Progenitor cell of endocrine pancreas (in vitro differentiated cells): ENCODE measurements at places on chromosomes 16 and 17.

DNA sequence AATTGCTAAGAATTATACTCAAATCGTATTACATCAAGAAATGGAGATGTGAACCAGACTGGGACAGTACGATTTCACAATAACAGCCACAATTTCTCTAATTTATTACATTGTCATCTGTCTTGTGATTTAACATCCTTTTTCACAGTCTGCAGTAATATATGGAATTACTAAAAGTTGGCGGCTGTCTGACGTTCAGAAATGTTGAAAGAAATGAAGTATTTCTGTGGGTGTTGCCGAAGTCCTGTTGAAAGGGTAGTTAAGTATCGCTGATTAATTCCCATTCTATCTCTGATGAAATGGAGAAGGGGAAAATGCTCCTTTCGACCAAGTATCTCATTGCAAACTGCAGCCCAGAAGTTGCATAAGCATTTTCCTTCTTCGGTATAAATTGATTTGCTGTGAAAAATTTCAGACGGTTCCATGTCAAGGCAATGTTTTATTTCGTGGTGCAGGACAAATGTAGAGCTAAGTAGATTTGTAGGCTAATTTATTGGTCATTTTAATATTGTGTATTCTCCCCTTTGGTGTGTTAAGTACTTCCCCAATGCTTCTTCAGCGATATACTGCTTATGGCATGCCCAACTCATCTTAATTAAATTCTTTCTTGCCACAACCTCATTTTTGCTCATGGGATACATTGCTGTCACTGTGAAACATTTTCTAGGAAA is 775.2 kb upstream of the RBFOX1 start:
- DNase-seq = no peak

DNA sequence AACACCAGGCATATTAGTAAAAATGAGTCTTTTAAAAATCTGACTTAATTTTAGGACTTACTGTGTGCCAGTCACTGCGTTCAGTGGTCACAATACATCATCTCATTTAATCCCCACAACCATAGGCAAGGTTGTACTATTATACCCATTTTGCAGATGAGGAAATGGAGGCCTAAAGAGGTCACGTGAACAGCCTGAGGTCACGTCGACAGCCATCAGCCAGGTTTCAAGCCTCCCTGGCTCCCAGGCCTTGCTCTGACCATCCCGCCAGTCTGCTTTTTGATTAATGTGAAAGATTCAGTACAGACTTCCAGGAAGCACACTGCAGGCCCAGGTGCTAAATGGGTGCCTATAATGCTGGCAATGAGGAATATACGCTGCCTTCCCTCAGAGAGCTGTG is 86.3 kb upstream of the TOX3 start:
- no peak for DNase-seq

GRCh38 chr16:595942-596735 is 6.3 kb downstream of the RAB40C start:
- DNase-seq = no peak

- DNase-seq = no peak
Observed at GRCh38 chr16:27127308-27127707, 60.6 kb downstream of the C16orf82 start.

GRCh38 chr16:30958175-30959079 is 873 bp downstream of the SETD1A start:
- DNase-seq = peak; percentile 63

DNA sequence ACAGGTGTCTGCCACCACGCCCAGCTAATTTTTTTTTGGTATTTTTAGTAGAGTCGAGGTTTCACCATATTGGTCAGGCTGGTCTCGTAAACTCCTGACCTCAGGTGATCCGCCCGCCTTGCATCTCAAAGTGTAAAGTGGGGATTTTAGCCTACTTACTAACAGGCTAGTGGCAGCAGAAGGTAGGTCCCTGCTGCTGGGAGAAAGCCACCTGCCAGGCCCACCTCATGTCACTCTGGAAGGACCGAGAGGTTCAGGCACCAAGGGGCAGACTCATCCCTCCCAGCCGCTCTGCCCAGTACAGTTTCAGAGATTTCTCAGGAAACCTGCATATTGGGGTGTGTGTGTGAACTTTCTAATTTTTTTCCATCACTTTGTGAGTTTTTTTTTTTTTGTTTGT is 2.1 kb upstream of the RCVRN start:
- no peak for DNase-seq

GRCh38 chr17:48514477-48514876 is 16.3 kb downstream of the HOXB1 start:
- no peak for DNase-seq

DNA sequence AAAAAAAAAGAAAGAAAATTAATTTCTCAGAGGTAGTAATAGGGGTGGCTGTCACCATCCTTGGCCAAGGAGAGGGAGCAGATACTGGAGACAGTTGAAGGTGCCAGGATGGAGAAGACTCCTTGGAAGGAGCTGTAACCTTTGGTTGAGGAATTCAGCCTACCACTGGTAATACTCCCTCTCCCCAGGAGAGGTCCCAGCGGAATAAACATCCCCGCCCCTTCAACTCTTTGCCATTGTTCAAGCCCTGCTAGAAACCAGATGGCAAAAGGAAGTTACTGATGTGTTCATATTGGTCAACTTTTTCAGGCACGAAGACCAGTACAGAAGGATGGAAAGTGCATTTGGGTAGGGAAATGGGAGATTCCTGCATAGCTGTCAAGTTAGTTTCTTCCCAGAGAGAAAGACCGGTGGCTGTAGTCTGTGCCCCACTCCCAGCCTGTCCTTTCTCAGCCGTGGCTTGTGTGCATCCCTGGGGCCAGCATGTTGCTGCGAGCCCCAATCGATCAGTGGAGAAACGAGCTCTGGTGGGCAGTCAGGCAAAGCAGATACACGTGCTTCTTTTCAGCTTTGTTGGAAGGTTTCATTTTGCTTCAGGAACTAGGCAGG is 612.1 kb downstream of the MAF start:
- DNase-seq = no peak

DNA sequence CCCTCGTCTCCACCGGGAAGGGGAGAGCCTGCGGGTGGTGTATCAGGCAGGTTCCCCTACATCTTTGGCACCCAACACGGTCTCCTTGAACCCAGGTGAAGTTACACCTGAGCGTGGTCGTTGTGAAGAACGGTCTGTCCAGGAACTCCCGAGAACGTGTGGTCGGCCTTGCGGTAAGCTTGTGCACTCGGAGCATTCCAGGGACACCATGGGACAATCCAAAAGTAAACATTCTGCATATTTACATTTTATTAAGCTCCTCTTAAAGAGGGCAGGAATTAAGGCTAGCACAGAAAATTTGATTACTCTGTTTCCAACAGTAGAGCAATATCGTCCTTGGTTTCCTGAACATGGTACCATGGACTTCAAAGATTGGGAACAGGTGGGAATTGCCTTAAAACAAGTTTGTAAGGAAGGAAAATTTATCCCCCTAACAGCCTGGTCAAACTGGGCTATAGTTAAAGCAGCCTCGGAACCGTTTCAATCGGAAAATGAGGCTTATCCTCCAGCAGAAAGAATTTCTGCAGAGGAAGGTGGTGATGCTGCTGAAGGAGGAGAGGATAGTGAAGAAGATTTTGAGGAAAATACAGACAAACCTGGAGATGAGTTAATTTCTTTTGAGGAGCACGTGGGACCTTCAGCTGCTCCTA is 18.2 kb downstream of the ALOX15B start:
- DNase-seq = no peak

- peak; percentile 74 for DNase-seq
Observed at GRCh38 chr16:74709441-74709877, 8.8 kb upstream of the MLKL start.

GRCh38 chr17:51734462-51734861 is 424.1 kb downstream of the CA10 start:
- no peak for DNase-seq

DNA sequence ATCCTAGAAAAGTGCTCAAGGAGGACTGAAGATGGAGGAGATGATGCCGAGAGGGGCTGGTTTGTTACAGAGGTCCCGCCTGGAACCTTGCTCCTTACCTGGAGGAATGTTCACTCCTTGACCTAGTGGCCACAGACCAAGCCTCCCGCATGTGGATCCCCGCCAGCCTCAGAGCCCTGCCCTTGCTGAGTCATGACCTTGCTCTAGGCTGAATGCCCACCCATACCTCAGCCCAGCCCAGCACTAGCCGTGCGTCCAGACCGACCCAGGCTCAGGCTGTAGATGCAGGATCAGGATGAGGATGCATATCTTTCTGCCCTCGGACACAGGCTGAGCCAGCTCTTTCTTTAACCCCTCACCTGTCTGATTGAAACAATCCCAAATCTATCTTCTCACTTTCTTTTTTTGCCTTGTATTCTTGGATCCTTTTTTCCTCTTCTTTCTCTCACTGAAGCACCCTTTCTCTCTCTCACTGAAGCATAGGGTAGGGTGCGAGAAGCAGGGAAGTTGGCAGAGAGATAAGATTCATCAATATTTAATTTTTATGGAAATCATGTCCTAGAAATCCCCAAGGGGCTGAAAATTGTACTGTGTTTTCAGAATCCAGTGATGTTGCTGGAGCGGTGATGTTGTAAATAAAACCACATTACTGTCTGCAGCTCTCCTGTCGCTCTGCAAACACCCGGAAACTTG is 34.9 kb downstream of the WSCD1 start:
- DNase-seq = no peak

GRCh38 chr17:81990836-81991683 is 13.6 kb downstream of the ASPSCR1 start:
- no peak for DNase-seq

DNA sequence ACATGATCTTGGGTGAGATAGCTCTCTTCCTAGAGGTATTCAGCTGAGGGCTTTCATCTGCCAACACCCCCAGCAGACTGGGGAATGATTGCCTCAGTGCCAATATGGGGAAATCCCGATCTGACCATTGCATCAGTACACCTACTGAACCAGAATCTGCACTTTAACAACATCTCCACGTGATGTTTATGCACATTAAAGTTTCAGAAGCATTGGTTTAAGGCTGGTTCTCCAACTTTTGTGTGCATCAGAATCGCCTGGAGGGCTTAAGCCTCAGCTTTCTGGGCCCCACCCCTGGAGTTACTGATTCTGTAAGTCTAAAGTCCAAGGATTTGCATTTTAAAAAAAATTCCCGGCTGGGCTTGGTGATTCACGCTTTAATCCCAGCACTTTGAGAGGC is 123.6 kb upstream of the MED13 start:
- no peak for DNase-seq

- DNase-seq = no peak
Observed at GRCh38 chr17:37789771-37790541, 45.1 kb upstream of the HNF1B start.

DNA sequence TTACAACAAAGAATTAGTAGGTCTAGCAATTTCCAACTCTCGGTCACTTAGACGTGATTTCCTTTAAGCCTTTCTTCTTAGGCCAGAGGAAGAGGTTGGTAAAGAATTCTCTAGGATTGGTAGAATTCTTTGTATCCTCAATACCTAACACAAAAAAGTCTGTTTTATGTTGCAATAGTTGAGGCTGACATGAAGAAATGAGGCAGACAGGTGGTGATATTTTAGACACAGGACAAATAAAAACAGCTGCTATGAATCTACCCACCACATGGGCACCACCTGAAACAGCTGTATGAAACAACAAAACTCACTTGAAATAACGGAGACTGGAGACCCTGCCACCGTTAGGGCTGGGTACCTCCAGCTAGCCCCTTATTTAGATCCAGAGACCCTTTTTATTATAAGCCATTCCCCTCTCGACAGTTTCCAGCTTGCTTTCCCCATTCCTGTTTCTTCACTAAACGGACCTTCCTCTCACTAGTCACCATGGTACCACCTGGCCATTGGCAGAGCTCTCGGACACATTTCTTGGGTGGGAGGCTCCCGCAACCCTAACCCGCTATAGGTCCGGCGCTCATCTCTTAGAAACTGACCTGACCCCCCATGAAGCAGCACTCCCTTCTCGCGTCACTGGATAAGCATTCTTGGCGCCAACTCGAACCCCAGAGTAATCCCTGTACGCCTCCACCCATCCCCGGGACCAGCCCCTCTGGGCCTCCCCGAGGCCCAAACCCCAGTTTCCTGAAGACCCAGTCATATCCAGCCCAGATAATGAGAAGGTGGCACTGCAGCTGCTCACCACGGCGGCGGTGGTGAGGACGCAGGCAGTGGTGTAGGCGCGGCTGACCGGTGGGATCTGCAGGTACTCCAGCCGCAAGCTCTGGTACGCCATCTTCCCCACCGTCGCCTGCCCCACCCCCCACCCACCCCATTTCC is at the start of gene DERL2:
TSS of gene DERL2 (minus strand) at position 909 of the 936 bp plus-strand sequence. CDS start at position 892, 17 bp downstream.
- no peak for DNase-seq

DNA sequence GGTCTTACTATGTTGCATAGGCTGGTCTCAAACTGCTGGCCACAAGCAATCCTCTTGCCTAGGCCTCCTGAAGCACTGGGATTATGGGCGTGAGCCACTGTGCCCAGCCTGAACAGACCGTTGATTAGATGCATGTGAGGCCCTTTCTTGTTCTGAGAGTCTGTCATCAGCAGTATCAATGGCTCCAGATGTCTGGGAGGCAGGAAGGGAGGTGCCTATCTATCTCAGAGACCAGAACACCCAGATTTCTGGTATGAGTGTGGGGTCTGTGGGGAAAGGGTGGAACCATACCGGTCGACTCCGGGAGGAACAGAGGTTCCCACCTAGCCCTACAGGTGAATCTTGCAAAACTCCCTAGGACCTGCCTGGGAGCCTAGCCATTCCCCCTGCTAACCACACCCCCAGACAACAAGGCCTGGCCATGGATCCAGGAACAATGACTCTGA is 71.7 kb downstream of the PRKCB start:
- no peak for DNase-seq

DNA sequence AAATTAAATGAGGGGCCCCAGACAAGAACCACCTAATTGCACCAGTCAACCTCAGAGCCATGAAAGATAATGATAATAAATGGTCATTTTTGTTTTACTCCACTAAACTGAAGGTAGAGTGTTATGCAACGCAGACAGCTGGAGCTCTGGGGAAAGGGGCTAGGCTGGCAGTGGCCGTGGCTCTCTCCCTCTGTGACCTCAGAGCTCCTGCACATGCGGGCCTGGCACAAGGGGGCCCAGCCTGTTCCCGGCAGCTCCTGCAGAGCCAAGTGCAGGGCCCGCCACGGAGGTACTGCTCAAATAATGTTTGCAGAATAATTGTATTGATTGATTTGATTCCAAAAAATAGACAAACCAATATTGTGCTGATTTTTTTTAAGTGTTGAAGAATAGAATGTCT is 109.5 kb downstream of the SALL1 start:
- DNase-seq = no peak

GRCh38 chr17:4949321-4950074 is 1.2 kb upstream of the PFN1 start:
- peak; percentile 56 for DNase-seq

GRCh38 chr17:74082886-74083285 is 120.6 kb upstream of the RPL38 start:
- no peak for DNase-seq

DNA sequence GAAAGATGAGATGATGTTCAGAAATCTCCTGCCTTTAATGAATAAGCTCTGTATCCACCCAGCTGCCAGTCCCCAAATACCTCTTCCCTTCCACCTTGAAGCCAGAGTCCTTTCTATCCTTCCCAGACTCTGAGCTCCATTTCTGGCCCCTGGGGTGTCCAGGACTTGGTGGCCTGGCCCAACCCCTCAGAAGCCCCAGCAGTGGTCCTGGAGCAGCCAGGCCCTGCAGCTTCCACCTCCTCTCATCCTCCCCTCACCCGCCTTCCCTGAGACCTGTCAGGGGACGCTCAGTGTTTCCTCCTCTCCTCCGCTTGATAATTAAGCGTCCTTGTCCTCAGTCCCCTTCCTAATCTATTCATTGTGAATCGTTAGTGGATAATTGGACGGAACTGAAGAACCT is 95.2 kb upstream of the CCL1 start:
- DNase-seq = no peak

- DNase-seq = peak; percentile 28
Observed at GRCh38 chr17:77140878-77141767, at the start of gene SEC14L1. Gene SEC14L1, plus strand, starts transcription at chr17:77140969. Its CDS starts 2,628 bp downstream, at chr17:77143597.
